ENCODE measurements at places on chromosomes 3 and 15. TPM values are rescaled to one million over a fixed set of nuclear protein-coding genes. Genes with fewer than 3 reads are reported as not detected.

GRCh38 chr3:31106204-31106603, 211.7 kb upstream of the GADL1 start:
- no peak for DNase-seq

DNA sequence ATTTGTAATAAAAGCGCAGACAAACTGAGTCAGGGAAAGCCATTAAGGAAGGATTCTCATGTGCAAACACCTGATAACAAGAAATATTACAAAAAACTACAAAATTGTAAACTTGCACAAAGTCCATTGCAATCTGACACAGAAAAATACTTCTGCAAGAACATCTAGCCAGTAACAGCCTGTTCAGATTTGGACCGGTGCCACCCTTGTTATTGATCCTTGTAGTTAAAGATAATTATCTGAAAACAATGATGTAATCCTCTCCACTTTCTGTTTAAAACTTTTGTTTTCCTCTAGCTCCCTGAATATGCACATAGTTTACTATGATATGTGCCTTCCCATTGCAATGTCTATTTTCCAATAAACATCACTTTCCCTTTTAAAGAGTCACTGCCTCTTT, 1090.2 kb downstream of the PLOD2 start:
- DNase-seq: peak; percentile 77

The GOLGA8Q gene
- total RNA-seq: 1.6 TPM

The SLC28A2 gene
- total RNA-seq: 86.6 TPM

GRCh38 chr3:169144731-169145130, 518.8 kb downstream of the MECOM start:
- DNase-seq: no peak

The REC114 gene
- total RNA-seq: not detected

GRCh38 chr3:4981294-4981664, 2.0 kb downstream of the BHLHE40 start:
- DNase-seq: no peak

DNA sequence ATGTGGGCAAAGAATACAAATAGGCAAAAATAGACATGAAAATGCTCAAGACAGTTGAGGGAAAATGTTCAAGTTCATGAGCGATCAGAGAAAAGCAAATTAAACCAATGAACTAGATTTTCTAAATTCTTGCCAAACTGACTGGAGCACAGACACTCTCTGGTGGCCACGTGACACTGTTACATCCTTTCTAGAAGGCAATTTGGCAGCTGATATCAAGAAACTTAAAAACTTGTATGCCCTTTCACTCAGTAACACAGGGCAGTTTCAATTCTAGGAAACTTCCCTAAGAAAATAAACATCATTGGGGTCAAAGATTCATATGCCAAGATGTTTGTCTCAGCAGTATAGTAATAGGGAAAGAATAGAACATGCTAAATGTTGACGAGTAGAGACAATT, 52.2 kb downstream of the ABHD5 start:
- DNase-seq: no peak

DNA sequence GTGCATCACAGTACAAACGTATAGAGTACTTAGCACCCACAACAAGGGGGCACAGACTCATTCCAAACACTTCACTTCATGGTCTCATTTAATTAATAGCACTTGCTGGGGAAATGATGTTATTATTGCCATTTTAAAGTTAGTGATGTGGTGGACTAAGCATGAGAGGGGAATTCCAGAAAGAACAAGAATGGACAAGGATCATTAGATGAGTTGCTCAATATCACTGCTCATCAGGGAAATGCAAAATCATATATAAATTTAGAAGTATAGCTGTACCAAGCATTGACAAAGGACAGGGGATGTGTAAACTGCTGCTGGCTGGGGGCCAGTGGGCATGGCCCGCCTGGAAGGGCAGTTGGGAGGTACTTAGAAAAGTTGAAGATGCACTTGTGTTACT, 14.6 kb downstream of the PRR20G start:
- no peak for DNase-seq

DNA sequence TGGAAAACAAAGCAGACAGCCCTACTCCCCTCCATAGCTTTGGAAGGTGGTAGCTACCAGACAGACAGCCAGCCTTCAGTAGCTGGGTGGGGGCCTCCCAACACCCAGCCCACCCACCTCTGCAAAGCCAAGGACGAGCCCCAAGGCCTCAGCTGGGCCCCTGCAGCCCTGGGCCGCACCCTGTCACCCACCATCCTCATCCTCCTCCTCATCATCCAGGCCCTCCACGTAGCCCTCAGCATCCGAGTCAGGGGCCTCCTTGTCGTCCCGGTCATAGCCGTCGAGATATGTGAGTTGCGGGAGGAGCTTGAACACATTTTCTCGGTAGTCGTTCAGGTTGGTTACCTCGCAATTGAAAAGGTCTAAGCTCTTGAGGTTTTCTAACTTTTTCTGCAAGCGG, 36.5 kb downstream of the ANP32A start:
- no peak for DNase-seq

GRCh38 chr3:143977341-143978262, 6.0 kb downstream of the DIPK2A start:
- no peak for DNase-seq

- no peak for DNase-seq
These were observed 44.0 kb downstream of the MESD start for GRCh38 chr15:80945605-80946004.

DNA sequence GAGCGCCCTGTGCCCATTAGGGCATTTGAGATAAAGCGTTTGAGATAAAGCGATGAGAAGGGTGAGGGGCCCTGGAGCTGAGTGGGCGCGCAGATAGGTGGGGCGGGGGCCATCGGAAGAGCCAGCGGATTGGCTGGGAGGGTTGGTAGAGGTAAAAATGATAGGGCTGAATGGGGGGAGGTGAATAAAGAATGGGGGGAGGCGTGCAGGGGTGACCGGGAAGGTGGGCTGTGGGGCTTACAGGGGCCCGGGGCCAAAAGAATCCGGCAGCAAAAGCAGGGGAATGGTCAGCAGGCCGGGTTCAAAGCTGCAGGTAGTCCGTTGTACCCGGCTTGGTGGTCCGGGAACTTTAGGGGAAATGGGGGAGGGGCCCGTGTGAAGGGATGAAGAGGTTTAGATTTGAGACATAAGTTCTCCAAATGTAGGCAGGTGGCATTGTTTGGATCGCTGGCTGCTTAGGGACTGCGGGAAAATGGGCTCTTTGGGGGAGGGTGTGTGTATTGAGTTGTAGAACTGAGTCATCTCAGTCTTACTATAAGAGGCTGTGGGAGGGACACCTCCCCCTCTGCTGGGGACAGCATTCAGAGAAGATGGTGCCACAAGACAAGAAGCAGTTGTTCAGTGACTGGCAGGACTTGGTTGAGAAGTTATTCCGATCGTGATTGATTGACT, 610 bp downstream of the ARID3B start:
- DNase-seq: no peak

DNA sequence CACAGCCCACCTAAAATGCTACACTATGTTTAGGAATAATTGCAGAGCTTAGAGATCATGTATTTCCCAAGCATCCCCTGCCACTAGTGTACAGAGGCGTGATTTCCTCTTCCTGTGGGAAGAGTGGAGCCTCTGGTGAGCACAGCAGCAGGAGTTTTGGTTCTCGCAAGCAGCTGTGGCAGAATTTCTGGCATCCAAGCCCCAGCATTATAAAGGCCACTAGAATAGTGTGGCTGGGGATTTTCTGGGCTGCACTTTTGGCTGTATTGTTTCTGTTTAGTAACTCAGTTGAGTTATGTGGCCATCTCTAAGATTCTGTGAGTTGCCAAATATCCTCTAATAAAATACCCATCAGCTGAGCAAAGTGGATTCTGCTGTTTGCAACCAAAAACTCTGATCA, 64.7 kb downstream of the GPR176 start:
- no peak for DNase-seq

DNA sequence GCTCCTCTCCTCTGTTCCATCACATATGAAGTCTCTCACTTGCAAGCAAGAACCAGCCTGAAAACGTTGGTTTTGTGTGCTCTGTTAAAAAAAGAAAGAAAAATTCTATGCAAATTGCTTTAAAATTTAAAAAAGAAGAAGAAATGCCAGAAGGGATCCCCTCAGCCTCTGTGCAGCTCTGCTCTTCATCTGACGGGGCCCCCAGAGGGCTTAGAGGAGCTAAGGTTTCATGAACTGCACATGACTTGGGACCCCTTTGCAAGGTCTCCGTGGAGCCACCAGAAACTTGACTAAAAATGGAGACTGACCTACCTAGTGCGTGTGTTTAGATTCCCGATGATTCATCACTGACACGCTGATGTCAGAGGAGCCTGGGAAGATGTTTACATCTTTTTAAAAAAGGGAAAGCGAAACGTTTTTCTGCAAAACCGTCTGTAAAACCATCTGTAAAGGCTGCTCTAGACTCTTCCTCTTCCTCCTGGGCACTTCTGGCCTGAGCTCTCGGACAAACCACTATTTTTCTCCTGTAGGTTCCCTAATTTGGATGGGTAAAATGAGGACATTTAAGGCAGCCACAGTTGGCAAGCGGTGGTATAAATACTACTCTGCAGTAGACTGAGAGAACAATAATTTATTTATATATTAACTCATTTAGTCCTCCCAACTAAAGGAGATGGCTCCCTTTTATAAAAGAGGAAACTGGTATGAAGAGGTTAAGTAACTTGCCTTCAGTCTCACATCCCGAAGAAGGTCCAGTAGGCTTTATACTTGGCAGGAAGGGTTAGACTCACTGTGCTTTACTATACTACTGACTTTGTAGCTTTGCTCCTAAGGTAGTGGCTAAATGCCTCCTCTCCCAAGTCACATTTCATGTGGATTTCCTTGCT, 67.2 kb upstream of the POLG start:
- DNase-seq: no peak

GRCh38 chr3:179694731-179695130, 41.9 kb downstream of the USP13 start:
- no peak for DNase-seq
